Stimulated activated CD8-positive, alpha-beta memory T cell treated with anti-CD3 and anti-CD28 coated beads, Interleukin-4, amount 100 ng/mL, for 4 hours (primary cell): ENCODE measurements at places on chromosomes 5 and 9.

- no peak for DNase-seq
Measured at GRCh38 chr5:72511366-72511765, 4.2 kb upstream of the ZNF366 start.

- no peak for DNase-seq
Measured at GRCh38 chr9:7164440-7165330, 406.9 kb downstream of the KDM4C start.

DNA sequence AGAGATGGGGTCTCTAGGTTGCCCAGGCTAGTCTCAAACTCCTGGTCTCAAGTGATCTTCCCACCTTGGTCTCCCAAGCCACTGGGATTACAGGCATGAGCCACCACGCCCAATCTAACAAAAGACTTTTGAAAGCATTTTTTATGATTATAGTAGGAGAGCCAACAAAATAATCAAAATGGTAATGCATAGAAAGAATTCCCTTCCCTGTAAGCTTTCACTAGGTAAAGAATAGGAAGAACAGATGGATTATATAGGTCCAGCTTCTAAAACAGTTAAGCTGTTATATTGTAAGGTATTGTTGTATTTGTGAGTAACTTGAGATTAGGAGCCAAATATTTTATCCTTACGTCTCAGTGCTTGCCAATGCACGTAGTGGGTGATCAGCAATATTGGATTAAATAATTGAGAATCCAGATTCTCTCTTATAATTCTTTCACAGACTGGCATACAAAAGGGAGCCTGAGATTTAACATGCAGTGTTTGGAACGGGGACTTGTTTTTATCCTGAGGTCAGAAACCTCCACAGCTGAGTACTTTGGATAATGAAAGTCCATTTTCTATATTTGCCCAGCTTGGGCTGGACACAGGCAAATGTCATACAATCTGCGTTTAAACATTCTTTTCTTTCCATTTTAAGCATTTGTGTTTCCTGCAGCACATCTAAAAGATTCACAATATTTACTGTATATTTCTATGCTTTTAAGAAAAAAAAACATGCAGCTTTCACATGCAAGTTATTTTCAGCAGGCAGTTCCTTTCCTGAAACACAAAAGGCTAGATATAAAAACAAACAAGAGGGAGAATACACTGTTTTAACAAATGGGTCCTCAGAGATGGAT lies 238.4 kb downstream of the ARRDC3 start:
- DNase-seq, result no peak

DNA sequence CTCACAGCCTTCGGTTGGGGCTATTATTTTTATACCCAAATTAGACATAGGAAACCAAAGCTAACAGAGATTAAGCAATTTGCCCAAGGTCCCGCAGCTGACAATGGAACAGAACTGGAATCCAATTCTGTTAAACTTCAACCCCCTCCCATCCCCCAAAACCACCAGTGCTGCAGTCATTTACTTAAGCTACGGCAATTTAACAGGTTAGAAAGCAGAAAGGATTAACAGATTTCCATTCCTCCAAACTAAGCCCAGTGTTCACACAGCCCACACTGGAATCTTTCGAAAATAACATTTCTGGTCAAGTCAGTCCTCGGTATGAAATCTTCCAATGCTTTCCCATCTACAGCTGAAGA lies 1023.1 kb upstream of the DMAC1 start:
- DNase-seq, result no peak

DNA sequence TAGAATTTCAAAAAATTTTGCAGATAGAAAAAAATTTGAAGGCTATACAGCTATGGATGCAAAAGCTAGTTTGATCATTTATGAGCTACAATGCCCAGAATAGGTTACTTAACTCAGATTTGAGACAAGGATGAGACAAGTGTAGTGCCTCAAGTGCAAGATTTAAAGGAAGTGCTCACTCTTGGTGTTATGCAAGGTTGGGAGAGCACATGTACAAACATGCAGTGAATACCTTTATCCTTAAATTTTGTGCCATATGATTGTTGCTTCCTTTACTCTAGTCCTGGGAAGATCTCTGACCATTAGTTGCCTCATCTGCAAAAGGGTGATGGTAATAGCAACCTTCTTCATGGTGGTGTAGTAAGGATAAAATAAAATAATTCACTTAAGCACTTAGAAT lies 31.7 kb upstream of the PPP2R2B start:
- DNase-seq, result no peak

GRCh38 chr5:53249529-53250200 lies 140.1 kb upstream of the MOCS2 start:
- no peak for DNase-seq

DNA sequence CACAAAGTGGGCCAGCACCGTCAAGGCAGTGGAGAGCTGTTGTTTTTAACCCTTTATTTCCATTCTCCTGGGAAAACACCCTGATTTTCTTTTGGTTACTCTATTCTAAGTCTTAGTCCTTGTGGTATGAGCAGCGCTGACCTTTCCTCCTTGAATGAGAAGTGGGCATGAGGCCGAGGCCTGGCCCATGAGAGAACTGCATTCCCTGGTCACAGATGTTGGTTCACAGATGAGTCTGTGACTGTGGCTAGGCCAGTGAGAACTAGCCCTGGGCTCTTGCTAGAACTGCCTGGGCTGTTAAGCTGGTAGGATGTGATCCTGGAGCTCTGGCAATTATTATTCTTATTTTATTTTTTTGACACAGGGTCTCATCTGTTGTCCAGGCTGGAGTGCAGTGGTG lies 71.7 kb upstream of the KLF9 start:
- DNase-seq, result no peak

DNA sequence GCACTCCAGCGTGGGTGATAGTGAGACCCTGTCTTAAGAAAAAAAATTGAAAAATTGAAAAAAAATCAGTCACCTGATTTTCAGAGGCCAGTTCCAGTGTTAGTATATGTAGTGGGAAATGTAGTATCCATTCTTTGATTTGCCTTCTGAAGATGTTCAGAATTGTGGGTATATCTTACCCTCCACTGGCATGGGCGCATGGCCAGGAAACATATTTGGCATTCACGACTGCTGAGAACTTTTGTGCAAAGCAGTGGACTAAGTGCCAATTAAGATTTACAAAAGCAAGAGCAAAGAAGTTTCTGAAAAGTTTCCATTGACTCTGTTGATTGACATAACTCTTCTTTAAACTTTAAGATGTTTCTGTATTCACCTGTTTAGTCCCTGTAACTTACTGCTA lies 2.4 kb downstream of the CAVIN4 start:
- DNase-seq, result no peak

DNA sequence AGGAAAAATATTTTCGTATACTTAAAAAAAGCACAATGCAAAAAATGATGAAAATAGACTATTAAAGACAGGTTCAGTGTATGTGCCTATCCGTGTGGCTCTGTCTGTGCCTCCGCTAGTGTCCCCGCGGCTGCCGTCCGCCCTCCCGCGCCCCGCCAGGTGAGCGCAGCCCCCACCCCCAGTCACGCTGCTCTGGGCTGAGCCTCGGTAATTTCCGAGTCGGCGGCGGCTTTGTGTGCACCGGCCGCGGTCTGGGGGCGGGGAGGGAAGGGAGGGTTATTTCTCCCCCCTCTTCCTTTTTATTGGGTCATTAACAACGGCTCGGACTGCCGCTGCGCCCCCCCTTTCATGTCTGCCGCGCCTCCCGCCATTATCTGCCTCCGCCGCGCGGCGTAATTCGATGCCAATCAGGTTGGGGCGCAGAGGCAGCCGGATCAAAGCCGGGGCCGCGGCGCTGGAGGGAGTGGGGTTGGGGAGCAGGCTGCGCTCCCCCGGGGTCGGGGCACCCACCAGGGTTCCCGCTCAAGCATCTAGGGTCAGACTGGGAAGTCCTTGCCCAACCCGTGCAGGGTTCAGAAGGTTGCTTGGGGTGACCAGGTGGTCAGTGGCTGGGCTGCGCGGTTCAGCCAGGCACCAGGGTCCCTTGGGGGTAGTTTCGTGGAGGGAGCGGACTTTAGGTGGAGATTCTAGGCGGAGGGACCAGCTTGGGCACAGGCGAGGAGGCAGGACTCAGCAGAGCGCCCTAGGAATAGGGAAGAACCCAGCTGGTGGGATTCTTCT lies 39.5 kb upstream of the PSD2 start:
- DNase-seq, result no peak

- no peak for DNase-seq
Measured at GRCh38 chr9:123237220-123237619, 31.2 kb downstream of the STRBP start.

GRCh38 chr9:37395663-37396062 lies 26.8 kb upstream of the GRHPR start:
- DNase-seq, result no peak

GRCh38 chr9:92657296-92658094 lies 12.4 kb downstream of the IPPK start:
- DNase-seq, result no peak

DNA sequence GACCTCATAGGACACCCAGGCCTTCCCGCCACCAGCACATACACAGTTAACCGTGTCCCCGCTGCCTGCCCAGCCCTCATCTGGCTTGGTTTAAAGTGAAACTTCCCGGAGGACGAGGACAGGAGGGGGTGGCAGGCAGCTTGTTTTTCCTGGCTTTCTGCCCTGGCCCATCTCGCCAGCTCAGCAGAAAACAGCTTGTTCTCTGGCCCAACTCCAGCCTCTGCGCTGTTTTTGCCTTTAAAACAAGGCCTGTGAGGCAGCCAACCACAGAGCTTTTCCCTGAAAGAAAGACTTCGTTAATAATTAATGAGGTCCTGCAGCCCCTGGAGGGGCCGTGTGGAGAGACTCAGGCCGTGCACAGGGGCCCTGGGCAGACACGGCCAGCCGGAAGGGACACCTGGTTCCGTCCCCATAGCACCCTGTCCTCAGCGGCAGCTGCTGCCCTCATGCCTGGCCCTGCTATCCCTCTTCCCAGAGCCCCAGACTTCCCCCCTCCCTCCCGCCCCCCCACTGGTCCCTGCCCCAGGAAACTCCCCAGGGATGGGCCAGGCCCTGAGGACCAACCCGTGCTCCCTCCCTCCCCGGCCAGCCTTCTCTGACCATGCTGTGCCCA lies 108.7 kb downstream of the RXRA start:
- DNase-seq, result no peak

GRCh38 chr5:122612901-122613300 lies 162.0 kb upstream of the SNX2 start:
- DNase-seq, result no peak

- no peak for DNase-seq
Measured at GRCh38 chr5:134091626-134092121, 22.8 kb upstream of the TCF7 start.

DNA sequence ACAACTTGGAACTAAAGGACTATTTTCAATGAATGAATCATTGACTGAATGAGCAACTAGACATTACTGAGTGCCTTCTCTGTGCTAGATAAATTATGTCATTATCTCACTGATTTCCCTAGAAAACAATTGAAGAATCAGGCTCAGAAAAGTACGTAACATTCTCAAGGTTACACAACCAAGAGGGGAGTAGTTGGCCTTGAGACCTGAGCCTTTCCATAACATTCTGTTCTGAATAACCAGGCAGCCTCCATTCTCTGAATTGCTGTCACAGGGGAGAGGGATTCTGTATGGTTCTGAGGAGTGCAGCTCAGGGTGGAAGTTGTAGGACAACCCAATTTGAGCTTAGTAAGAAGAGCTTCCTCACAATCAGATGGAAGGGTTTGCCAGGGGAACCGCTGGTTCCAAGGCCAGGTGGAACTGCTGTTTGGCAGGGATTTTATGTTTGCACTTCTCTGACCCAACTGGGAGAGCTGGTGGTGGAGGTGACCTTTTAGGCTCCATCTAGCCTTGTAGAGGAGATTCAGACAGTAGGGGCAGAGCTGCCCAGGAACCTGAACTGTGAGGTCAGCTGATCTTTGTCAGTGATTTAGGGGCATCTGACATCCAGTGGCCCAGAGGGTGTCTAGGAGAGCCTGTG lies 16.3 kb downstream of the POLR1E start:
- no peak for DNase-seq

DNA sequence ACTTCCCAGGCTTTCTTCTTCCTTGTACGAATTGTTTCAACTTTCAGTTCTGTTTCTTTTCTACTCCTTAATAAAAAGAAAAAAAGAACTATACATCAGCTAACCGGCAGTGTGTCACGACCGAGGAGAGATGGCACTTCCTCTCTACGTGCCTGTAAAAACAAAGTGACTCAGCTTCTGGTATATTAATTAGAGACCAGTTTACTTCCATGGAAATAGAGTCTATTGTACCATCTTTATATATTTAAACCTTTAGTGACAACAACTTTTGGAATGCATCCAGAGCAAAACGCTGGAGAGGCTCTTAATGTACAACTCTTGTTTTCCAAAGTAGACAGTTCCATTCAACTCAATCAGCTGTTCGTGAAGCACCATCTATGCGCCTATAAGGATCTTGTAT lies 94.5 kb upstream of the LIFR start:
- DNase-seq, result no peak

DNA sequence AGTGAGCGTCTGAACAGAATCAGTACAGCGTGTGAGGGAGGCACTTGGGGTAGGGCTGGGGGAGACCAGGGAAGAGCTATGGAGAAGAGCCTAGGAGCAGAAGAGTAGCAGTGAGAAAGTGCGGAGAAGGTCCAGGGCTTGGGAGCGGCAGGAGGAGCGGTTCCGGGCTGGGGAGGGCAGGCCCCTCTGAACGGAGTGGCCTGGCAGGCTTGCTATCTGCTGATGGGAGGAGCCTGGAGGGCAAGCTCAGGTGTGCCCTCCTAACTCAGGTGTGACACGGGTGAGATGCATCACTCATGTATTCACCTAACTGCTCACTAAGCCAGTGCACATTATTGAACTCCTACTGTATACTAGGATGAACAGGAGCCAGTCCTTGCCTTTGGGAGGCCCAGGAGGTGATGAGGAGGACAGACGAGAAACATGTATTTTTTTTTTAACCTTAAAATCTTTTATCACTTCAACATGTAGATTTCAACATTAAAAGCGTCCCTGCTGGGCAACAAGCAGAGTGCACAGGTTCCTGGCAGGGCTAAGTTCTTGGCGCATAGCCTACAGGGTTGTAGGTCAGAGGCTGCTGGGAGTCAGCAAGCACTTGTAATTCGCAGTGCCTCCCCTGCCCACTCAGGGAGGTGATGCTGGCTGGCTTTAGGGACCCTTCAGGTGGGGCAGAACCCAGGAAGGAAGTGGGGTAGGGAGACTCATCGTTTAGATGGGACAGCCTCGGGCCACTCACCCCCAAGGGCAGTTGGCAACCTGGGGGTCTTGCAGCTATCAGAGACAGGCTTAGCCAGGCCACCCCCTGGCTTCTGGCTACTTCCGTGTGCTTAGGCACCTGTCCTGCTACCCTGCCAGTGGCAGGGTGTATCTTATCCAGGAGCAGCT lies 55.5 kb downstream of the TMOD1 start:
- no peak for DNase-seq

DNA sequence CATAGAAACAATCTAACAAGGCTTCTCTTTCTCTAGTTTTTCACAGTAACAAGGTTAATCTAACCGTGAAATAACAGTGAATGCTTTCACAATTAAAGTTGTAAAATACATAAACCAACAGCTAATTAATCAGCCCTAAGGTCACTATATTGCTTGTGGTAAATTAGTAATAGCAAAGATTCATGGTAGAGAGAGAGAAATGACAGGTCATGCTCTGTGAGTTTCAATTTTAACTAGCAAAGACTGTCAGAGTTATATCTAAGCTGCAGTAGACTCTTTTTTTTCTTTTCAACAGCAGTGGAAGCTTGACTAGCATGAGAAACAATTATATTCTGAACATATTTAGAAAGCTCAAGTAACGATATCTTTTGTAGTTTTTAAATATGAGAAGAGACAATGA lies 1068.0 kb downstream of the MAT2B start:
- DNase-seq, result no peak
